CD4-positive, alpha-beta memory T cell (primary cell): ENCODE measurements at places on chromosomes 5 and 9. TPM values are rescaled to one million over a fixed set of nuclear protein-coding genes. Genes with fewer than 3 reads are reported as not detected.

GRCh38 chr9:115883467-115884329 lies 269.9 kb upstream of the PAPPA start:
- no peak overlapping the region for H3K4me3 ChIP-seq
- DNase-seq: no peak
- no peaks in the 10 kb centered on the region for H3K27me3 ChIP-seq
- H3K27ac ChIP-seq: no peak overlapping the region

The SLC6A19 gene
- not detected for total RNA-seq

The GCNT1 gene
- total RNA-seq: 3.4 TPM

The SEMA4D gene
- total RNA-seq: 393 TPM

The IPO11 gene
- 23.8 TPM for total RNA-seq

DNA sequence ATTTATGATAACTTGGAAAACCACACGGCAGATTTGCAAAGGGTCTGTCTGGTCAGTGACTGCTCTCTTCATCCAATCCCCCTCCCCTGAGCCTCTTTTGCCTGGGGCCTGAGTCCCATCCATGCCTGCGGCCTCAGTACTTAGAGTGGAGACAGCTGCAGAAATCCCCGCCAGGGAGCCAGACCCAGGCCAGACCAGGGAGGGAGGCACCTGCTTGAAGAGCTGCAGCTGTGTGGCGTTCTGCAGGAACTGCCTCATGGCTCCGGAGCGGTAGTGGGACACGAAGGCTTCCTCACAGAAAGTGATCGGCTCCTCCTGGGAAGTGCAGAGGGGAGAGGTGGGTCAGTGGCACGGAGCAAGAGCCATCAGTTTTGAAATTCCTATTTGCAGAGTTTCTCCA lies 101.6 kb downstream of the CRB2 start:
- DNase-seq: no peak
- H3K4me3 ChIP-seq: no peak overlapping the region
- no peaks in the 10 kb centered on the region for H3K27me3 ChIP-seq
- peaks cover 3% of the 10 kb centered on the region for H3K36me3 ChIP-seq
